Activated CD8-positive, alpha-beta T cell treated with anti-CD3 and anti-CD28 coated beads for 36 hours (primary cell): ENCODE measurements at places on chromosomes 5 and 9. TPM values are rescaled to one million over a fixed set of nuclear protein-coding genes. Genes with fewer than 3 reads are reported as not detected.

DNA sequence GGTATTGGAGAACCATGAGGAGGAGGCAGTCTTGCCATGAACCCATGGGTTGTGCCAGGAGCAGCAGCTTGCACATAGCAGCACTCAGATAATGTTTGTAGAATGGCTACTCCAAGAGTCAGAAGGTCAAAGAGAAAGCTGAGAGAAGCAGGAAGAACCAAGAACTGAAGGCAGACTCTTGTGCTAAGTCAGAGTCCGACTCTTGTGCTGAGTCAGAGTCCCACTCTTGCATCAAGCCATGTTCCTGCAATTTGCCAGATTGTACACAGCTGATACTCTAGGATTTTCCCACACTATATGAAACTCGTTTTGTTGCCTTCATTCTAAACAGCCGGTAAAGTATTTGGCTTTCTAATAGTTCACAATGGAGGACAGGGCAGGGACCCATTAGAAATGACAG, 26.2 kb upstream of the HSPA9 start:
- H3K4me1 ChIP-seq = peaks cover 21% of the 10 kb centered on the region
- no peak for DNase-seq
- H3K27me3 ChIP-seq = peaks cover 60% of the 10 kb centered on the region
- H3K4me3 ChIP-seq = no peak overlapping the region
- H3K27ac ChIP-seq = no peak overlapping the region

Gene PRRC1
- total RNA-seq = 38.0 TPM

DNA sequence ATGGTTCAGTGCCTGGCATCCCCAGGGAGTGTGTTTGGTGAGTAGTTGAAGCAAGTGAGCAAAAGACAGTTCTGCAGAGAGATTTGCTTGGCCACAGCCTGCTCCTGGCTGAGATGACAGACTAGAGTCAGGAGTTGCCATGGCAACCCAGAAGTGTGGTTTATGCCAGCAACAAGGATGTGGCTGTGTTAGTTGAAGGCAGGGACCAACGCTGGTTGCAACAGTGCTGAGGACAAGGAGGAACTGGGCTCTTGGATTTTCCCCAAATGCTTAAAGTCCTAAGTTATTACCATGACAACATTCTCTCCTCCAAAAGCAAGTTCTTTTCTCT, 2.7 kb downstream of the NXNL2 start:
- DNase-seq = peak; percentile 64
- H3K4me1 ChIP-seq = peaks cover 8% of the 10 kb centered on the region
- H3K4me3 ChIP-seq = no peak overlapping the region
- H3K36me3 ChIP-seq = no peaks in the 10 kb centered on the region
- peaks cover 47% of the 10 kb centered on the region for H3K27me3 ChIP-seq
- H3K27ac ChIP-seq = no peak overlapping the region

DNA sequence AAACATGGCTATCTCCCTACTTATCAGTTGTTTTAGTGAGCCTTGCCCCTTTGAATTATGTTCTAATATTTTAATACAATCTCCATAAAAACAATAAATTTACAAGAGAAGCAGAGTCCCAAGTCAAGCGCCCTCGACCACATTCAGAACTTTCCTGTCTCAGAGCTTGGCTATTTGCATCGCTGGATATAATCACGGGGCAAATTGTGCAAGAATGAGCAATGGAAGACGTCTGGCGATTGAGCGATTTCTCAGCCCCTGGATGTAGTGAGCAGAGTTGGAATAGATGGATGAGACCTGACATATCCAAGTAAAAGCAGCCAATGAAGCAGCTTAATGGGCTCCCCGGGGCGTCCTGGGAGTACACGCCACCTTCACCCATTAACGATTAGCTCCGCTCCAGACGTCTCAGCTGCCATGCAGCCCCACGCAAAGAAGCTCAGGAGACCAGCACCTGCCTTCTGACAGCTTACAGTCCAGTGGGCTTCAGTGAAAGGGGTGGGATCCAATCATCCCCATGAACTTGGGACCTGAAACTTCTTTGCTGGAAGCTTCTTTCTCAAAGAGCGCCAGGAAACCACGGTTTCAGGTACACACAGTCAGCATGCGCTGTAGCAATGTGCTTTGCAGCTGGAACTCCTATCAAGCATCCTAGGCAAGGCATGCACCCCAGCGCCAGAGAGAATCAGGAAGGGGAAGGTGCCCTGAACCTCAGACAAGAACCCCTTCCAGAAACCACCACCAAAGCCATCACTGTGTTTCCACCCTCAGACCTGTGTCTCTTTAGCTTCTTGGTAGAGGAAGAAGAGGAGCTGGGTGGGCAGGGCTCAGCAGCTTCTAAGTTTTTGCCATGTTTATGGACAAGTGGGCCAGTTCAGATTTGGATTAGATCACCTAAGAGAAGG, 92.0 kb upstream of the IRX4 start:
- no peaks in the 10 kb centered on the region for H3K36me3 ChIP-seq
- H3K4me1 ChIP-seq = no peaks in the 10 kb centered on the region
- H3K27ac ChIP-seq = no peak overlapping the region
- no peak for DNase-seq

DNA sequence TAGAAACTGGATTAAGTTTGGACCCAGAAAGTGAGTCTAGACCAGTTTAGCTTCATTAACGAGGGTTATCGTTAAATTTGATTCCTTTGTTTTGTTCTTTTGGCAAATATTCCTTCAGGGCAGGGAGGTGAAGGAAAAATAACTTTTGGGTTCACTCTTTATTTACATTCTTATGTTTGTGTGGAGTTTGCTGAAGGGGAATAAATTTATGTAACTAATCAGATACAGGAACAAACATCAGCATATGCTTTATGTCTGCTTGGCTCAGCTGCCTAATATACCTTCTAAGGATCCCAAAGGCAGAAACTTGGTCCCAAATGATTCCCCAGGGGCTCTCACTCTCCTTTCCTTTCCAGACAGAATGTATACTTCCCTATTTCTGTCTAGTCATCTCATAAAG, 132.4 kb downstream of the MCTP1 start:
- no peaks in the 10 kb centered on the region for H3K36me3 ChIP-seq
- H3K4me3 ChIP-seq = no peak overlapping the region
- no peak for DNase-seq
- H3K27ac ChIP-seq = no peak overlapping the region
- no peaks in the 10 kb centered on the region for H3K27me3 ChIP-seq

DNA sequence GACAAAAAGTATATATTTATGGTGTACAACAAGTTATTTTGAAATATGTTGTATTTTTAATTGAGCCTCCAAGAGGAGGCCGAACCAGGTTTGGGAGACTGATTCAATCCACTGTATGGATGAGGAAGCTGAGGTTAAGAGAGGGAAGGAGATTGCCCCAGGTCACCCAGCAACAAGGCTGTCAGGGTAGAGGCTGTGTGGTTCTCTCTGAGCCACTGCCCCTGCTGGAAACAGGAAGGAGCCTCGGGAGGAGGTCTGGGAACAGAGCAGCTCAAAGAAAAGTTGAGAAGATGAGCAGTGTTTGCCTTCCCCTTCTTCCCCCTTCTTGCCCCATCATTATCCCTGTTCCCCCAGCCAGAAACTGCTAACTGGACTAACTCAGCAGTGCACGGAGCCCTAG, 6.6 kb upstream of the FAT2 start:
- no peaks in the 10 kb centered on the region for H3K4me1 ChIP-seq
- no peak overlapping the region for H3K4me3 ChIP-seq
- DNase-seq = no peak
- no peaks in the 10 kb centered on the region for H3K36me3 ChIP-seq

DNA sequence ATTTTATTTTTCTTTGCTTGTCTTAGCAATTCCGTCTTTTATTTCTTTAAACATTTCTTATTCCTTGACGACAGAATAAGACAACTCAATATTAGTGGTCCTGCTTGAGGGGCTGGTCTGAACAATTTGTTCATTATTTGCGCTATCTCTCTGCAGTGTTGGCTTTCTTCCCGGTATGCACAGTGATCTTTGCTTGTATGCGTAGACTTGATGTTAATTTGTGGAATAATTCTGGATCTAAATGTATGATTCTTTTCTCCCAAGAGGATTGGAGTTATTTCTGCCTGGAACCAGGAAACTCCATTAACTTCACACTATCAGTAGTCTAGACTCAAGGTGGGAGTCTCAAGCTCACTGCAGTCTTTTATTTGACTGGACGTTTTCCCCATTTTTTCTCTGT, 80.4 kb downstream of the KDM4C start:
- no peak overlapping the region for H3K27ac ChIP-seq
- no peak for DNase-seq
- no peaks in the 10 kb centered on the region for H3K27me3 ChIP-seq

- peaks cover 8% of the 10 kb centered on the region for H3K36me3 ChIP-seq
- H3K4me3 ChIP-seq = no peak overlapping the region
- DNase-seq = no peak
- H3K27ac ChIP-seq = no peak overlapping the region
- peaks cover 20% of the 10 kb centered on the region for H3K4me1 ChIP-seq
- no peaks in the 10 kb centered on the region for H3K27me3 ChIP-seq
These were observed 33.3 kb upstream of the RNF38 start for GRCh38 chr9:36433386-36433785.

Gene SNAPC4
- 15.5 TPM for total RNA-seq

DNA sequence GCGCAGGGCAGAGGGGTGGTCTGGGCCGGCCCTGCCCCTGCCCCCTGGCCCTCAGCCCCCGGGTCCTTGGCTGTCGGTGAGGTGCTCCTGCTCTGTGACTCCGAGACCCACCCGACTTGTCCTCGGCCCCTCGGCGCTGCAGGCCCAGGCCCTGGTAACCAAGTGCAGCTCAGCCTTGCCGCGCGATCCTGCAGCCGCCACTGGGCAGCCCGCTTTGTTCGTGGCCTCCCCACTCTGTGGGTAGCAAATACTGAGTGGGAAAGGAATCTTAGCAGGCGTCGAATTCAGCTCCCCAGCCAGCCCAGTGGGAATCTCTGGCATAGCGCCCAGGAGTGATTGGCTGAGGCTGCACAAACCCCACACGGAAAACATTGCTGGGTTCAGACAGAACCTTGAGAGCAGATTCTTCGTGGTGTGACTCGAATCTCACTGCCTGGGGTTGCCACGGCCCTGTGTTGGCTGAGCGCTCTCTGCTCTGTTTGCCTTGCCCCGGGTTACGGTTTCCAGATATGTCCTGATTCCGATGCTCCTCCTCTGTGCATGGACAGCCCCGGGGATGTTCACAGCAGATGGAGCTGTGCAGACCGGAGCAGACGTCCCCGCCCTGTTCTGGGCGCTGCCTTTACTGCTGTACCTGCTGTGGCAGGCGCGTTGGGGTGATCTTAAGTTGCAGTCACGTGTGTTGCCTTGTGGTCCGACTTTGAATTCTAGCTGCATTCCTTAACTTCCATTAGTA, 13.4 kb upstream of the EXOC3 start:
- peaks cover 29% of the 10 kb centered on the region for H3K36me3 ChIP-seq
- H3K27ac ChIP-seq = no peak overlapping the region
- DNase-seq = no peak
- no peak overlapping the region for H3K4me3 ChIP-seq

DNA sequence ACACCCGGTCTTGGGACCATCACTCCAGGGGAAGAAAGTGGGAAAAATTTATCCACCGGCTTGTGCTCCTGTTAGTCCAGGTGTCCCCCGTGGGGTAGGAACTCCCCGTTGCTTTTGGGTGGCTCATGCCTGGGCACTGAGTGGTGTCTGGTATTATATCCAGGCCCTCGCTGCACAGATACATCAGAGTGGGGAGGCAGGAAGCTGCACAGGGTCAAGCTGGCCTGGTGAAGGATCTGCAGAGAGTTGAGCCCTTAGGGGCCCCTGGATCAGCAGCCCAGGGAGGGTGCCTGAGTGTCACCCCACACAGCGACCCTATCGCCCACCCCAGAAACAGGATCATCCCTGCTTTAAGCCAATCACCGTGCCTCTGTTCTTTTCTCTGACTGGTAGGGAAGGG, 24.4 kb upstream of the COL5A1 start:
- H3K27me3 ChIP-seq = peaks cover 2% of the 10 kb centered on the region
- no peak for DNase-seq
- H3K4me3 ChIP-seq = no peak overlapping the region
- H3K27ac ChIP-seq = no peak overlapping the region
- no peaks in the 10 kb centered on the region for H3K4me1 ChIP-seq

DNA sequence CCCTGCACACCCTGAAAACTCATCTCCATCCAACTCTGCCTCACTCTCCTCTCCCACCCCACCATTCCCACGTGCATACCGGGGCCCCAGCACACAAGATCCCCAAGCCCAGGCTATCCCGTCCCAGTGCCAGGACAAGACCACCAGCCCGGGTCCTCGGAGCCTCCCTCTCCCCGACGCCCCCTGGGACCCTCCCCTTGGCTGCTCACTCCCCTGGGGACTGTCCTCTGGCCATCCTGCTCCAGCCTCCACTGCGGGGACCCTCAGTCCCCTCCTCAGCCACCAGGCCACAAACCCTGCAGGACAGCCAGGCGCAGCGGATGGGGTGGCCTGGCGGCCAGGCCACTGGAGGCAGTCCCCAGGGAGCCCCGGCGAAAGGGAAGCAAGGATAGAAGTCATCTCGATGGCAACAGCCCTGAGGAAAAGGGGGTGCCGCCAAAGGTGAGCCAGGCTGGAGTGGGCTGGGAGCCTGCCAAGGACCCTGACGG, 62.8 kb downstream of the C9orf50 start:
- no peak overlapping the region for H3K27ac ChIP-seq
- H3K36me3 ChIP-seq = no peaks in the 10 kb centered on the region
- H3K4me1 ChIP-seq = no peaks in the 10 kb centered on the region
- no peak overlapping the region for H3K4me3 ChIP-seq
- no peaks in the 10 kb centered on the region for H3K27me3 ChIP-seq

DNA sequence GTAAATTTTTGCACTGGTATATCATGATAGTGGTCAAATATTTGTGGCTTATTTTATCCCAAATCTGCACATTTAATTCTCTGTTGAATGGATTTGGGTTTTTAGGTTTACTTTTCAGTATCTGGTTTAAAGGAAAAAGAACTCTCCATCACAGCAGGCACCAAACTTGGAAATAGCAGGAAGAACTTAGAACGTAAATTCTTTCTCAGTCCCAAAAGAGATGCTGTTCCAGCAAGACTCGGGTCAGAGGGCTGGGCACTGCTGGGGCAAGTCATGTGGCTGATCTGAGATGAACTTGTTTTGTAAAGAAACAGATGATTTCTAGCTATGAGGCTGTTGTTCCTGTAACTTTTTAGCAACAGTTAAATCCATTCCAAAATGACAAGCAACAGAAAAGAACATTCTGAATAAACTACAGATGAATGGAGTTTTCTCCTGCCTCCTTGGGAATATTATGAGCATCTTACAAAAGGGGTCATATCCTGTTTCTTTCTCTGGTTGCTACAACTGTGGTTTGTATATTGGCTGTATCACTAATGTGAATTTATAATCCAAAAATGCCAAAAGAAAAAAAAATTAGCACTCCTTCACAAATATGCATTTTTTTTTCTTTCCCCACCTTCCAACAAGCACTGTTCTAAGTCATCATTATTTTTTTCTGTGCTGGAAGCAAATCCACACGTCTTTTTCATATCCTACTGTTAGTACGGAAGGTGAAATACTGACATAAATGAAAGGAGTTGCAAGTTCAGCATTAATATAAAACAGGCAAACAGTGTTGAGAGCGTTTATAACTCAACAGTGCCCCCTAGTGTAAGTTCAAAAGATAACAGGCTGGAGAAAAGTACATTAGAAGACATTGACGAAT, 31.1 kb downstream of the OR2K2 start:
- peaks cover 10% of the 10 kb centered on the region for H3K27me3 ChIP-seq
- H3K36me3 ChIP-seq = no peaks in the 10 kb centered on the region
- H3K27ac ChIP-seq = no peak overlapping the region
- no peak overlapping the region for H3K4me3 ChIP-seq
